Psoas muscle (tissue), 8 donors: ENCODE measurements at places on chromosomes 3 and 15. TPM values are rescaled to one million over a fixed set of nuclear protein-coding genes. Genes with fewer than 3 reads are reported as not detected.

- H3K4me3 ChIP-seq = no peak overlapping the region
- H3K36me3 ChIP-seq = peaks cover 5% of the 10 kb centered on the region
- H3K27me3 ChIP-seq = no peaks in the 10 kb centered on the region
- no peak overlapping the region for H3K27ac ChIP-seq
Observed at GRCh38 chr3:108190346-108190745, 31.9 kb downstream of the IFT57 start.

- H3K27ac ChIP-seq = no peak overlapping the region
- H3K36me3 ChIP-seq = no peaks in the 10 kb centered on the region
- no peaks in the 10 kb centered on the region for H3K4me1 ChIP-seq
- H3K27me3 ChIP-seq = no peaks in the 10 kb centered on the region
- DNase-seq = no peak
Observed at GRCh38 chr3:185696039-185696438, 109.9 kb downstream of the SENP2 start.

GRCh38 chr3:166013073-166013679, 176.0 kb upstream of the BCHE start:
- no peaks in the 10 kb centered on the region for H3K4me1 ChIP-seq
- H3K27ac ChIP-seq = no peak overlapping the region
- no peak for DNase-seq
- H3K4me3 ChIP-seq = no peak overlapping the region
- H3K36me3 ChIP-seq = no peaks in the 10 kb centered on the region

- H3K4me3 ChIP-seq = no peak overlapping the region
- DNase-seq = peak; percentile 86
- H3K27me3 ChIP-seq = no peaks in the 10 kb centered on the region
- no peak overlapping the region for H3K27ac ChIP-seq
Observed at GRCh38 chr15:47196048-47196447, 521.3 kb upstream of the SEMA6D start.

DNA sequence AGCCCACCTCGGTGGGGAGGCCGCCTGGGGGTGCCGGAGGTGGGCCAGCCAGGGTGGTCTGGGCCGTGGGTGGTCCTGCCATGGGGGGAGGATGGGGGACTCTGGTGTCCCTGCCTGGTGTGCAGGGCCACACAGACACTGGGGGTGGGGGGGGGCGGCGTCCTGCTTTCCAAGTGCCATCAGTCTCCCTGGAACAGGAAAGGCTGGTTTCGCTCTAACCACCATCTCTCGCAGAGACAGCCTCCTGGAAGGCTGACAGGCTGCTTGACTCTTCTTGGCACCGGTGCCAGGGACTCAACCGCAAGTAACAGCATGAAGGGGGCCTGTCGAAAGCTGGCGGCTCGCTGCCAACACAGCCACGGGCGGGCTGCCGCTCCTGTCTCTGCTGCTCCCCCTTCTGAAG, 40.3 kb downstream of the RGMA start:
- peaks cover 95% of the 10 kb centered on the region for H3K36me3 ChIP-seq
- peak; percentile 62 for DNase-seq
- no peaks in the 10 kb centered on the region for H3K4me1 ChIP-seq
- no peak overlapping the region for H3K27ac ChIP-seq
- H3K27me3 ChIP-seq = no peaks in the 10 kb centered on the region

- no peaks in the 10 kb centered on the region for H3K4me1 ChIP-seq
- no peaks in the 10 kb centered on the region for H3K36me3 ChIP-seq
- H3K27ac ChIP-seq = no peak overlapping the region
- no peak overlapping the region for H3K4me3 ChIP-seq
Observed at GRCh38 chr3:40267937-40268724, 41.4 kb upstream of the EIF1B start.

DNA sequence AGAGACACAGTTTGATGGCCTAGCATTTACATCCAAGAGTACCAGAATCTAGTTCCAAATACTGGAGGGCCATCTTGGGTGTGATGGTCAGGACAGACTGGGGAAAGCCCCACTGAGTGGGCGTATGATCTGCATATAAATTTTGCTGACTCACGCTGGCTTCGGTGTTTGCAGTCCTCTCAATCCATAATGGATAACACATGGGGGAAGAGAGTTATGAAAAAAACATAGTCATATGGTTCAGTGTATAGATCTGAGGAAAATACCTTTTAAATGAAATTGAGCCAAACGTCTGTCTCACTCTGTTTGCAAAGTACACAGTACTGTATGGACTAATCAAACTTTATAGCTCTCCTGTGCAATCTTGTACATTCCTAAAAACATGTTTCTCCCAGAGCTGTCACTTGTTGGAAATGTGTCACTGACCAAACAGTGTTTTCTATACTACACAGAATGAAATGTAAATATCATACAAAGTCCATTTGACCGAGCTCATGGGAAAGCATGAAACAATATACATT, 125.3 kb upstream of the THBS1 start:
- no peak overlapping the region for H3K4me3 ChIP-seq
- no peaks in the 10 kb centered on the region for H3K4me1 ChIP-seq

- no peak for DNase-seq
- no peak overlapping the region for H3K4me3 ChIP-seq
- H3K27me3 ChIP-seq = no peaks in the 10 kb centered on the region
Observed at GRCh38 chr15:43889042-43889441, 62.2 kb downstream of the WDR76 start.

EPHA3 gene
- 2.4 TPM for total RNA-seq

LOXL1 gene
- 6.3 TPM for total RNA-seq

ZNF662 gene
- 1.7 TPM for total RNA-seq

ITIH3 gene
- total RNA-seq = 0.77 TPM

GHSR gene
- not detected for total RNA-seq

CYP8B1 gene
- total RNA-seq = not detected

TGM5 gene
- not detected for total RNA-seq

C15orf62 gene
- total RNA-seq = not detected
